Gastrocnemius medialis (tissue), 4 donors: ENCODE measurements at places on chromosomes 6 and 20.

GRCh38 chr6:95723638-95724037 is 146.3 kb downstream of the MANEA start:
- no peak for DNase-seq
- no peak overlapping the region for H3K4me3 ChIP-seq
- no peaks in the 10 kb centered on the region for H3K27me3 ChIP-seq
- H3K27ac ChIP-seq = no peak overlapping the region
- H3K4me1 ChIP-seq = no peaks in the 10 kb centered on the region
- no peaks in the 10 kb centered on the region for H3K36me3 ChIP-seq

DNA sequence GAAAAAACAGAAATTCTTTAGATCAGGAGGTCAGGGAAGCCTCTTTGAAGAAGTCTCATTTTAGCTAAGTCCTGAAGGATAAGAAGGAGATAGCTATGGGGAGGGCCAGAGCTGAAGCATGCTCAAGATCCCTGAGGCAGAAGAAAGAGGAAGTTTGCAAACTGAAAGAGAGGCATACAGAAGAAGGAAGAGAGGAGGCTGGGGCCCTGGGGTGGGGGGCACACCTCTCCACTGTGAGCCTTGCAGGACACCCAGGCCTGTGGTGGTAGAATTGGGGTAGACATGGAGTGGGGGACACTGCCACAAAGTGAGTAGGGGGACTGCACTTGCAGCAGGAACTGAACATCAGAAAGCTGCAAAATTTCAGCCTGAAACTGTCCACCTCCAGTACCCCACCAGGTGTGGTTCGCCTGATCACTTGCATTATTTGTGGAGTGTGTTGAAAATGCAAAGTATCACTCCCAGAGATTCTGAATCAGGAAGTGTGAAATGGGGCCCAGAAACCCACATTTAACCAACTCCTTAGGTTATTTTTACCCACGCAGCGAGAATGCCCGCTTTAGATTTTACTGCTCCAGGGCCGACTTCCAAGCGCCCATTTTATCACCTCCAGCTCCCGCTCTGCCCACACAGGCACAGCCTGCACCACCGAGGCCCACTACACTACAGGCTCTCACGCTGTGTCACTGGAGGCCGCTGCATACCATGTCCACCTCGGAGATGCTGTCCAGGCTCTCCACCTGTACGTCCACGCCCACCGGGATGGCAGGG is 44.0 kb downstream of the GABRR2 start:
- no peak for DNase-seq
- no peaks in the 10 kb centered on the region for H3K4me1 ChIP-seq
- H3K27me3 ChIP-seq = no peaks in the 10 kb centered on the region
- no peak overlapping the region for H3K27ac ChIP-seq

- no peak overlapping the region for H3K4me3 ChIP-seq
- no peak for DNase-seq
- no peaks in the 10 kb centered on the region for H3K27me3 ChIP-seq
- no peaks in the 10 kb centered on the region for H3K36me3 ChIP-seq
- no peaks in the 10 kb centered on the region for H3K4me1 ChIP-seq
Measured at GRCh38 chr6:169302716-169303115, 49.1 kb upstream of the THBS2 start.

DNA sequence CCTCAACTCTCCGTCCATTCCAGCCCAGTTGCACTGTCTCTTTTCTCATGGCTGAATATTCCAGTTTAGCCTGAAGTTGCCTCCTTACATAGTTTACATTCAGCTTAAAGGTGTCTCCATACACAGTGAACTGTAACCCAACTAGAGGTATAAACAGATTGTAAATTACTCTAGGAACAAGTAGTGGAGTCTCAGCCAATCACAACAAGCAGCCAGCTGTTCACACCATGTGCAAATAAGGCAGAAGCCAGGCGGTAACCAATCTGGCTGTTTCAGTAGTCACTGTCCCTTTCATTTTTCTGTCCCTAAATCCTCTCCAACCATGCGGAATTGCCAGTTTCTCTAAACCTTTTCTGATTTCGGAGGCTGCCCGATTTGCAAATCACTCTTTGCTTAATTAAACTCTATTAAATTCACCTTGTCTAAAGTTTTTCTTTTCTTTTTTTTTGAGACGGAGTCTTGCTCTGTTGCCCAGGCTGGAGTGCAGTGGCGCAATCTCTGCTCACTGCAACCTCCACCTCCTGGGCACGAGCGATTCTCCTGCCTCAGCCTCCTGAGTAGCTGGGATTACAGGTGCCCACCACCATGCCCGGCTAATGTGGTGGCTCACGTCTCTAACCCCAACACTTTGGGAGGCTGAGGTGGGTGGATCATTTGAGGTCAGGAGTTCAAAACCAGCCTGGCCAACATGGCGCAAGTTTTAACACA is 37.6 kb upstream of the GFOD1 start:
- H3K27me3 ChIP-seq = no peaks in the 10 kb centered on the region
- H3K4me3 ChIP-seq = no peak overlapping the region
- H3K36me3 ChIP-seq = no peaks in the 10 kb centered on the region

DNA sequence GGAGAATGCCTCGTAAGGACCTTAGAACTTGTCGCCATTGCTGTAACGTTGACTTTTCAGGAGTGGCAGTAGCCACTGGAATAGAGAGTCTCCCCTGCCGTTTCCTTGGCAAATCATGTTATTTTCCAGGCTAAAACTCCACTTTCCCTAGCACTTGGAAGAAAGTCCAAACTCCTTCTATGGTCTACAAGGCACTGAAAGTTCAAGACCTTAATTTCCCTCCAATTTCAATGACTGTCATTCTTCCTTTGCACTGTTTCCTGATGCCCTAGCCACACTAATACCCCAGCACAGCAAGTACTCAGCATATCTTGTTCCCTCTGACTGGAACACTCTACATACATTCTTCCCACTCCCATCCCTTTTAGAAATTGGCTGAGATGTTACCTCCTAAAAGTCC is 1.8 kb upstream of the TBPL1 start:
- H3K4me3 ChIP-seq = peak overlapping the region; percentile 93
- H3K27ac ChIP-seq = peak overlapping the region; percentile 87
- no peak for DNase-seq
- no peaks in the 10 kb centered on the region for H3K36me3 ChIP-seq
- H3K4me1 ChIP-seq = peaks cover 11% of the 10 kb centered on the region

GRCh38 chr20:19259141-19259591 is 46.7 kb downstream of the SLC24A3 start:
- DNase-seq = peak; percentile 50
- peak overlapping the region; percentile 69 for H3K27ac ChIP-seq
- peaks cover 31% of the 10 kb centered on the region for H3K4me1 ChIP-seq
- no peaks in the 10 kb centered on the region for H3K27me3 ChIP-seq

DNA sequence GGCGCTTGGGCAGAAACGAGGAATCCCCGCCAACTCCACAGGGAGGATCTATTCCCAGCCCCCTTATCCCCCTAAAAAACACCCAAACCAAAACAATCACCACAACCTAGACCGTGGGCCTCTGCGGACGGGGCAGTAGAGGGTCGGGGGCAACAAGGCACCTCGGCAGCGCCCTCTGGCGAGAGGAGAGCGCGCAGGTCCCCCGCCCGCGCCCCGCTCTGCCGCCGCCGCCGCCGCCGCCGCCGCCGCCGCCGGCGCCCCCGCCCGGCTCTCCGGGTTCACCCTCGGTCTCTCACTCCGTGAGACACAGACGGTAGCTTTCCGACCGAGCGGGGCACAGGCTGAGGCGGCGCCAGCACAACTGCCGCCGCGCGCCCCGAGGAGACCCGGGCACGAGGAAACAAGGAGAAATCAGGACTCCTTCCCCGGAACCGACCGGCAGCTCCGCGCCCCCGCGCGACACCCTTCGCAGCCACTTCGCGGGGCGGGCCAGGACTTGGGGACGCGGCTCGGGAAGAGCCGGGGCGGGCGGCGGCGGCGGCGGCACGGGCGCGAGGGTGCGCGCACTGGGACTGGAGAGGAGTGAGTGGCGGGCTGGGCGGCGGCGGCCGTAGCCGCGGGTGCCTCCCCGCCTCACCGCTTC is at the start of gene SLC35F1:
TSS of gene SLC35F1 (plus strand) at position 307 of the 643 bp plus-strand sequence.
- DNase-seq = no peak
- no peak within 1 kb of the TSS for H3K27ac ChIP-seq
- H3K4me1 ChIP-seq = no peaks in the 10 kb centered on the region
- no peaks in the 10 kb centered on the region for H3K36me3 ChIP-seq
- peaks cover 23% of the 10 kb centered on the region for H3K27me3 ChIP-seq

DNA sequence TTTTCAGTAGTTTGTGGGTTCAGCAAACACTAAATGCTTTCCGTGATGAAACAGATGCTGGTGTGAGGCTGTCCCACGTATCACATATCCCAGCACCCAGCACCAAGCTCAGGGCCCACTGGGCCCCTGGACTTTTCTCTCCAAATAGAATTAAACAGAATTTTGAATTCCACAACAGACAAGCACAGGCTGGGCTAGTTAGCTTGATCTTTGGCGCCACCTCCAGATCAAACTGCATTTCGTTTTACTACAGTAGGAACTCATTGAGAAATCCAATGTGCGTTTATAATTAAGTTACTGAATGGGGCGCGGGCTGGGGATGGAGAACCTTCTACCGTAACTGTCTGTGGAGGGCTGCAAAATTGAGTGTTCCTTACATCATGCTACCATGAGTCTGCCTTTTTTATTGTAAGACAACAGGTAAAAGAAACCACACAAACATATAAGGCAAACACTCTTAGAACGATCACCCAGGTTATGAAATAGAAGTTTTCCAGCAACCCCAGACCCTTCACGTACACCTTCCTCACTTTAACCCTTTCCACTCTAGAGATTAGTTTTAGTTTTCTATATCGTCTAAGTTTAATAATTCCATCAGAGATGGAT is 107.8 kb downstream of the ZFP64 start:
- no peaks in the 10 kb centered on the region for H3K27me3 ChIP-seq
- no peaks in the 10 kb centered on the region for H3K36me3 ChIP-seq
- DNase-seq = no peak

GRCh38 chr6:51529240-51529639 is 558.2 kb downstream of the PKHD1 start:
- no peaks in the 10 kb centered on the region for H3K36me3 ChIP-seq
- DNase-seq = no peak
- no peaks in the 10 kb centered on the region for H3K4me1 ChIP-seq

DNA sequence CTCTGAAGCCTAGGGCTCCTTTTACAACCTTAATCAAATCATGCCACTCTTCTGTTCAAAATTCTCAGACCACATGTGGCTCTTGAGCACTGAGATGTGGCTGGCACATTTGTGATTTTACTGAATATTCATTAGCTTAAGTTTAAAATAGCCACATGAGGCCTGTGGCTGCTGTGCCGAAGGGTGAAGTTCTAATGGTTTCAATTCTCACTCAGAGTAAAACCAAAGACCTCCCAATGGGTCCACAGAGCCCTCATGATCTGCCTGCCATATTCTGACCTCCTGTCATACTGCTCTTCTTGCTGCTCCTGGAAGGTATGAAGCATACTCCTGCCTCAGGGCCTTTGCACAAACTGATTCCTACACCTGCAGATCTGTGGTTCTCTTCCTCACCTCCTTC is 7.8 kb upstream of the CST3 start:
- no peaks in the 10 kb centered on the region for H3K36me3 ChIP-seq
- no peak overlapping the region for H3K4me3 ChIP-seq
- no peak for DNase-seq
- no peaks in the 10 kb centered on the region for H3K27me3 ChIP-seq
- no peak overlapping the region for H3K27ac ChIP-seq

GRCh38 chr6:111322145-111322544 is 160.9 kb downstream of the REV3L start:
- no peak overlapping the region for H3K4me3 ChIP-seq
- no peaks in the 10 kb centered on the region for H3K4me1 ChIP-seq
- H3K36me3 ChIP-seq = peaks cover 51% of the 10 kb centered on the region
- DNase-seq = no peak
- H3K27me3 ChIP-seq = no peaks in the 10 kb centered on the region

- peaks cover 7% of the 10 kb centered on the region for H3K4me1 ChIP-seq
- peak overlapping the region; percentile 57 for H3K27ac ChIP-seq
- H3K36me3 ChIP-seq = no peaks in the 10 kb centered on the region
- H3K27me3 ChIP-seq = peaks cover 7% of the 10 kb centered on the region
- H3K4me3 ChIP-seq = peak overlapping the region; percentile 61
Measured at GRCh38 chr6:12289365-12289919, 719 bp upstream of the EDN1 start.

GRCh38 chr20:61355585-61355984 is 103.5 kb downstream of the CDH4 start:
- H3K36me3 ChIP-seq = no peaks in the 10 kb centered on the region
- peaks cover 4% of the 10 kb centered on the region for H3K27me3 ChIP-seq
- H3K4me1 ChIP-seq = no peaks in the 10 kb centered on the region
- no peak overlapping the region for H3K4me3 ChIP-seq

- H3K4me1 ChIP-seq = no peaks in the 10 kb centered on the region
- H3K4me3 ChIP-seq = no peak overlapping the region
- DNase-seq = no peak
- H3K36me3 ChIP-seq = no peaks in the 10 kb centered on the region
Measured at GRCh38 chr20:22455259-22455658, 129.1 kb downstream of the FOXA2 start.

DNA sequence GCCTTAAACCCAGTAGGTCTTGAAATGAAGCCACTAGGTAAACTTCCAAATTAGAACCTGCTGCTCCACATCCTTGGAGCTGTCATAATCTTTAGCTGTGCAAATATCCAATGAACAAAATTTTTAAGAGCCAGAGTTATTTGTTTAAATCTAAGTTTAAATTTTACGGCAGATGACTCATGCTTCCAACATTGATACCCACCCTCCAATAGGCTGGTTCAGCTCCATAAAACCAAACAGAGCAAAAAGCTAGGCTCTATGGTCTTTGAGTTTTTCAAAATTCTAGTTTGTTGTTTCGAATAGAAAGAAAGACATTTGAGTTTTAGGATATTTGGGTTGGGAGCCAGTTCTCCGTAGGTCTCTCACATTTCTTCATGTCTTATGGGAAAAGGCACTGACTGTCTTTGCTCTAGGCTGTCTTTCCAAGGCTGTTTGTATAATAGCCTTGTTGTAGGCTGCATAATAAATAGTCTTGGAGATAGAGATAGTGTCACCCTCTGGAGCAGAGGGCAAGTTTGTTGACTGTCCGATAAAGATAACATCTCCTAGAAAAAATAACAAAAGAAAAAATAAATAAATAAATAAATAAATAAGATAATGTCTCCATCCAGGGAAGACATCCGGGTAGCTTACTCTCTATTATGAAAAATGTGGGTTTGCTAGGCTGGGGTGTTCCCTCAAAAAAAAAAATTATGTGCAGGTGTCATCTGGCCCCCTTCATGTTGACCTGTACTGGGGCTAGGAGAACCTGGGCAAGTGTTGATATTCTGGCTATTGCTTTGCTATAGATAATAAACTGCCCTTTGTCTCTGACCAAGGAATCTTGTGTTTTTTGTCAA is 36.5 kb downstream of the SLC2A12 start:
- H3K27me3 ChIP-seq = no peaks in the 10 kb centered on the region
- H3K36me3 ChIP-seq = no peaks in the 10 kb centered on the region
- no peak overlapping the region for H3K27ac ChIP-seq
- no peak for DNase-seq
- peaks cover 15% of the 10 kb centered on the region for H3K4me1 ChIP-seq
